ENCODE measurements at places on chromosomes 7 and 10. TPM values are rescaled to one million over a fixed set of nuclear protein-coding genes. Genes with fewer than 3 reads are reported as not detected.

Gene RBP4
- 55.5 TPM for total RNA-seq

Gene PAX4
- not detected for total RNA-seq

Gene SPDYE6
- not detected for total RNA-seq

Gene FAM237B
- not detected for total RNA-seq

Gene PDK4
- total RNA-seq = 34.8 TPM

Gene TNS3
- total RNA-seq = 44.7 TPM

Gene SYT15
- 0.79 TPM for total RNA-seq

Gene GPRIN2
- total RNA-seq = 2.8 TPM

Gene RNLS
- total RNA-seq = 6.5 TPM

Gene AZGP1
- 39.4 TPM for total RNA-seq

DNA sequence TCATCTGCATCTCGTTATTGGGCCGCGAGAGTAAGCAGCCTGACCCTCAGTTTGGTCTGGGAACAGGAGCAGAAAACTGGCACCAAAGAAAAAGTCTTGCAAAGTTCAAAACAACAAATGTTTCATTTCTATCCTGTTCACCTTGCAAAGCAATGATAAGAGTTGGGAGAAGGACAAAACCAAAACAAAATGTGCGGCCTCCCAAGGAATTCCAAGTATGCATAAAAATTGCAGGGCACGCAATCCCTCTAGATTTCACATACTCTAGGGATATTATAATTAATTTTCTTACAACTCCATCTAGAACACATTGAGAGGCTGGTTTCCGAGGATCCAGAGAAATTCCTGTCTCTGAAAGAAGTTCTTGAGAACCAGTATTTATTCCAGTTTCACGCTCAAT lies 20.1 kb downstream of the CHUK start:
- no peak for DNase-seq

DNA sequence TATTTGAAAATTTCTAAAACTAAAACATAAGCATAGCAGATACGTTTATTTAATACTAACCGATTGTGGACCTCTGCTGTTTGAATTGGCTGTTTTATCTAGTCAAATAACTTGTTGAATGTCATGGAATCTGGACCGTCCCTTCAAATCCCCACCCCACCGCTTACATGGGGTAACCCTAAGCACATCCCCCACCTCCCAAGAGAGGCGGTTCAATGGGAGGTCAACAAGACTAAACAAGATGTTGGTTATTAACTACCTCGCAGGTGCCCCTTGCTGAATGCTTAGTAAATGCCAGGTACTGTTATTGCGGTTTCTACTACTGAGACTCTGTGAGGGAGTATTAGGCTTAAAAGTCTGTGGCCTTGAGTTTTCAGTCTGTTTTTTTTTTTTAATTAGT lies 70.9 kb downstream of the DAGLB start:
- no peak for DNase-seq

- DNase-seq = no peak
These were observed 145.6 kb upstream of the FAM20C start for GRCh38 chr7:46830-47140.

GRCh38 chr7:133511252-133511651 lies 258.4 kb downstream of the EXOC4 start:
- no peak for DNase-seq

DNA sequence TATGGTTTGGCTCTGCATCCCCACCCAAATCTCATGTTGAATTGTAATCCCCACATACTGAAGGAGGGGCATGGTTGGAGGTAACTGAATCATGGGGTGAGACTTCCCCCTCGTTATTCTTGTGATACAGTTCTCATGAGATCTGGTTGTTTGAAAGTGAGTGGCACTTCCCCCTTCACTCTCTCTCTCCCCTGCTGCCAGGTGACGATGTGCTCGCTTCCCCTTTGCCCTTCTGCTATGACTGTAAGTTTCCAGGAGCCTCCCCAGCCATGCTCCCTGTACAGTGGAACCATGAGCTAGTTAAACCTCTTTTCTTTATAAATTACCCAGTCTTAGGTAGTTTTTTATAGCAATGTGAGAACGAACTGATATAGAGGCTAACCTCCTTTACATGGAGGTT lies 16.6 kb downstream of the PLPP4 start:
- DNase-seq = no peak

DNA sequence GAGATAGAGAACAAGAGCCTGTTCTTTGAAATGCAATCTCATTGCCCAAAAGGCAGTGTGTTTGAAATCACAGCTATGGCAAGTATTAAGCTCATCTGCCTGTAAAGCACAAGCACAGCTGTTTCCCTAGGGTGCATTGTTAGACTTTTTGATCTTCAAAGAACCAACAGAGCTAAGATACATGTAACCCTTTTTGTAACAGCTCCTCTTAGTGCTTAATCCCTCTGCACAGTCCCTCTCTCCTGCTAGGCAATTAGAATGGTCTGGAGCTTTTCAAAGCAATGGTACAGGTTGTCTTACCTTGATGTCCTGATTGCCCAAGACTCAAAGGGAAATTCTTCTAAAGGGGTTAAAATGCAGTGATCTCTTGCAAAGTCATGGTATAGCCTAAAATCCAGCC lies 249.6 kb upstream of the CHRM2 start:
- no peak for DNase-seq

GRCh38 chr10:99619090-99619800 lies 994 bp downstream of the SLC25A28 start:
- DNase-seq = peak; percentile 23

DNA sequence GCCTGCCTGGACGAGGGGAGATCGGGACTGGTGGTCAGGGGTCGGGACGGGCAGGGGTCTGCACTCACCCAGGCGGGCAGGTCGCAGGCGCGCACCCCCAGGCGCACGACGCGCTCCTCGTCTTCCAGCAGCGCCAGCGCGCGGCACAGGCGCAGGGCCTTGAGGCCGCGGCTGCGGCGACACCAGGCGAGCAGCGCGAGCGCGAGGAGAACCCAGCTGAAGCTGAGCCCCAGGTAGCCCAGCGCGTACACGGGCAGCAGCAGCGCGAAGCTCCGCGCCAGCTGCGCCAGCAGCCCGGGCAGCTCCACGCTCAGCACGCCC lies 328 bp downstream of the ESYT2 start:
- DNase-seq = peak; percentile 50

GRCh38 chr7:36911788-36912187 lies 187.5 kb upstream of the AOAH start:
- DNase-seq = no peak

DNA sequence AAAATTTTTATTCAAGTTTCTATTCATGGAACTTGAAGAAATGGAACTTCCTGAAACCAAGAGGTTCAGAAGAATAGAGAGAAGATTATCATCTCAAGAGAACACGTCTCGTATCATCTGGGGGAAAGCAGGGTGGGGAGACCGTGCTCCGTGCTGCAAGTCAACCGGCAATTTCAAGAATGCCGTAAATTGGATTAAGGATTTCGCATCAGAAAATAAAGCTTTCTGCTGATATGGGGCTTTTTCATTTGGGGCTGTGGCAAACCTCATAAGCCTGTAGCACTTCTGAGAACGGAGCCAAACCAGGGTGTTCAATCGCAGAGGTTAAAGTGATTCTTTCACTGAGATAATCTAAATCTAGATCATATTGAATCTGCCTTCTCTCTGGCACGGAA lies 150.1 kb upstream of the NPS start:
- DNase-seq = no peak

DNA sequence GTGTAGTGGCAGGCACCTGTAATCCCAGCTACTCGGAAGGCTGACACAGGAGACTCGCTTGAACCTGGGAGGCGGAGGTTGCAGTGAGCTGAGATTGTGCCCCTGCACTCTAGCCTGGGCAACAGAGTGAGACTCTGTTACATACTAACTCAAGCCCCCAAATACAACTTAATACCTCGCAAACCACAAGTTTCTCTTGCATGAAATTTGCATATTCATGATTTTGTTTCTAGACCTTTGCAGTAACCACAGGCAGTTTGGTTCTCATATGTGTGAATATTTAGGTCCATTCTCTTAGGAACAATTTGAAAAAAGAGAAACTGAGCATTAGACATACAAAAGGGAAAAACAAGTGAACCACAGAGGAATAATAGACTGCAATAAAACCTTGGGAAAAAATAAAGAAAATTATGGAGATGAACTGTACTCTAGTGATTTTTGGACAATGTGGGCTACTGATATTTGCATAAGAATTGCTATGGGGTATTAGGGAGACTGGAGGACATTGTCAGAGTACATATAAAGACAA lies 77.0 kb downstream of the ZNF277 start:
- DNase-seq = no peak
